ENCODE measurements at places on chromosomes 2 and 18.

DNA sequence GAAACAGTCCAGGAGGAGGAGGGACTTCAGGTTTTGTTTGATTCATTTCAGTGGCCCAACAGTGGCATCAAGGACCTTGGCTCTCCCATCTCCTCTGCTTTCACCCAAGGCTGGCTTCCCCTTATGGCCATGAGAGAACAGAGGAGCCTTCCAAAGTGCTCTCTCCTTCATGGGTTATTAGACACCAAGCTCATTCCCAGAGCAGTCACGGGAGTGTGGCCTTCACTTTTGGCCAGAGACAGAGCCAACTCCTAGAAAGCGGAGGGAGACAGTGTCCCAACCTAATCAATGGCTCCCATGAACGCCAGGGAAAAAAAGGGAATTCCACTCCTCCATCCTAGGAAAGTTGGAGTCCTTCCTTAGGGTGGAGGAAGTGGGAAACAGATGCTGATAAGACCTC is 871 bp upstream of the DUSP28 start:
- no peak for DNase-seq

DNA sequence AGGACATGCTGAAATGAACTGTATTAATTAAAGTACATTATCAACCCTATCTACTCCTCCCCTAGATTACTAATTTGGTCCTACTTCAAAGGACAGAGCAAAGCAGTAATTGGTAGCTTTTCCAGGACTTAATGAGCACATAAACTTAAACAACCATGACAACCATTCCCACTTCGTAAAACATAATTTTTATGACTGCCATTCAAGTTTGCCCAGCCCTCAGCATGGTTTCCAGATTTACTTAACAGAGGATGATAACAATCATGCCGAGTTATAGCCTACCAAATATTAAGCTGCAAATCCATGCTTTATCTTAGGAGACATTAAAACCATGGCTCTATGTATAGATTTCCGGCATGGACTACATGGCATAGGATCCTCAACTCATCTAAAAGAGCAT is 401.1 kb upstream of the CHAC2 start:
- no peak for DNase-seq

DNA sequence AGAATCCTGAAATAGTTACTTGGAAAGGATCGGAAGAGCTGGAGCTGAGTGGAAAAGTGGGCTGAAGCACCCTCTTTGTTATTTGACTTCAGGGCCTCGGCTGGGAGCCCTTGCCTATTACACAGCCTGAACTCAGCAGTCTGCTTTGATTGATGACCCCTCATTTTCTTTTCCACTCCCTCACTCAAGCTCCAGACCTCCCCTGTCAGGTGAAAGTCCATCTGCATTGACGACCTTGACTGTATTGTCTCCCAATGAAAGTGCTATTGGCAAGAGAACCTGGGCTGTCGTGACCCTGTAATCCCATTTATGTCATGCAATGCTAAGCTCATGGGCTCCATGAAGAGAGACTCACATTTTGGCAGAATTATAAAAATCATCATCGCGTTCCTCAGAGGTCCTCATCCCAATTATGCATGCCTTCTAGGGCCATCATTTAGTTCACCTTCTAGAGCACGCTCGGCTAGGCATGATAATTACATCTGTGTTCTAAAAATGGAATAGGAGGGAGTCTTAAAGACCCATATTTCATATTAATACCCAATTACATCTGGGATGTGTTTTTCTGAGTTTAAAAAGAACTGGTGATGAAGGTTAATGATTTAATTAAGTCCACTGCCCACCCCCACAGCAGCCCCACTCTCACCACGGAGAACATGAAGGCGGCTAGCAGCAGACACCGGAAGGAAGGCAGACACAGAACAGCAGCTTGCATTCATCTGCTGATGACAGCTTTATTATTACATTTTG is 472.5 kb downstream of the PID1 start:
- no peak for DNase-seq

DNA sequence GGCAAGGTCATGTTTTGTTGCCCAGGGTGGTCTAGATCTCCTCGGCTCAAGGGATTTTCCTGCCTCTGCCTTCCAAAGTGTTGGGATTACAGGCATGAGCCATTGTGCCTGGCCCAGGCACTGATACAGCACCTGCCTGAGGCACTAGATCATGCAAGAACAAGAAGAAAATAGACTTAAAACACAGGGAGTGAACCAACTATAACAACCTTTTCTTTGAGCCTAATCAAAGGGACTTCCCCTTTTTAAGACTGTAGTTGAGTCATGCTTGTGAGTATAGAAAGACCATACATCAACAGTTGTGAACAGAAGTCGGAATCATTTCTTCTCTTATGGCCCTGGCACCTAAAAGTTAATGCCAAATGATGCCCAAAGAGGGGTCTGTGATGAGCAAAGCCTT is 47.9 kb upstream of the MAPRE2 start:
- no peak for DNase-seq

- no peak for DNase-seq
Observed at GRCh38 chr2:73920577-73921545, 5.8 kb upstream of the DGUOK start.

Data from amygdala (tissue), 56 donors.